ENCODE measurements at places on chromosomes 7 and 10.

- no peak for DNase-seq
These were observed 140.7 kb downstream of the ICA1 start for GRCh38 chr7:8121243-8121642.

DNA sequence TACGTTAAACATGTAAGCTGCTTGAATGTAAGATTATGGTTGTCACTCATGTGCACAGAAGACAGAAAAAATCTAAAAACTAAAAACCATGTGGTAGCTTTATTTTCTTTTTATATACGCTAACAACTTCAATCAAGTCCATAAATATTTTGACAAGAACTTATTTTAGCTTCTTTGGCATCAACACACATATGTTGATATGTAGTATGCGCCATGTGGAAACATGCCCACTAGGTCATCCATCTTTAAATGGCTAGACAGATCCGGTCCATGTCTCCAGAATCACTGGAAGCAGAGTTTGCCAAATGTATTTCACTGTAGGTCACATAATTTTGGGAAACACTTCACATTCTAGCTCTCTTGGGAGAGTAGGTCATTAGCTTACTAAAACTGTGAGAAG, 261.5 kb upstream of the IMMP2L start:
- DNase-seq: no peak

DNA sequence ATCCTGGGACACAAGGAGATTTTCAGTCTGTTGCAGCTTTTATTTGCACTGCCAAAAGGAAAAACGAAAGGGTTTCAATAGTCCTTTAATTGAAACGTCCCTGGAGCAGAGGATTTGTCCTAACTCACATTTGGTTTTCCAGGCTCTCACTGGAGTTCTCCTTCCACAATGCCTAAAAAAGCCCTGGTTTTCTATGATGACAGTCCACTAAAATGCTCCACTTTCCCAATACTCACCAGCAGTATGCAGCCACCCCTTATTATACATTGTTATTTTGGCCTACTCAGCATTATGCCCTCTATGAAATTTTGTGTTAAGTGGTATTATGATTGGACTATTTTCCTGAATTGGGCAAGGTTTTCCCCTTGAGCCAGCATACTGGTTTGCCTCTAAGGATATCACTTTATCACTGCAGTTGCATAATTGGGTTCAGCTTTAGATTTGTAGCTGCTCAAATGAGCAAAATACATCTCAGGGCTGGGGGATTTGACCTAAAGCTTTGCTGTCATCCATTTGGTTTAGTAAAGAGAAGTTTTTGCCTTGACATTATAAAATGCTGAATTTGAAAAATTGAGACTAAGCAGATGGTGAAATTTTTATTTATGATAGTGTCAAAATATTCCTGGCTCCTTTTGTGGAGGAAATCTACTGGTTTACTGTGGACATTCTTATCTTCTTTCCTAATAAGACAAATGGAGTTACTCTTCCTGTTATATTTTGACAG, 239.2 kb downstream of the RNLS start:
- no peak for DNase-seq

DNA sequence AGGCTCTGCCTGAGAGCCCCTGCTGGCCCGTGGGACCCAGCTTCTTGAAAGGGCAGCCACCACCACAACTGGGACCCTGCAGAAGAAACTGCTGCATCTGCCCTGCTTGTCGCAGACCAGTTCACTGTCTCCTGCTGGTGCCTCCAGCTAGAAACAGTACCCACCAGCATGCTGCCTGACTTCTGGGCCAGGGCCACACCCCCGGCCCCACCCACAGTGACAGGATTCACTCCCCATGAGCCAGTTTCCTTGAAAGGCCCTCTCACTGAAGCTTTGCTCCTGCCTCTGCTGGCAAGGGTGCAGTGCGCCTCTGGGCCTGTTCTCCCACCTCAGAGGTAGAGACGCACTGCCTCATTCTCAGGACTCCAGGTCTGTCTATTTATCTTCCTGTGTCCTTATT, 32.4 kb downstream of the ANXA11 start:
- no peak for DNase-seq

GRCh38 chr7:25073451-25073850, 51.6 kb downstream of the CYCS start:
- no peak for DNase-seq

DNA sequence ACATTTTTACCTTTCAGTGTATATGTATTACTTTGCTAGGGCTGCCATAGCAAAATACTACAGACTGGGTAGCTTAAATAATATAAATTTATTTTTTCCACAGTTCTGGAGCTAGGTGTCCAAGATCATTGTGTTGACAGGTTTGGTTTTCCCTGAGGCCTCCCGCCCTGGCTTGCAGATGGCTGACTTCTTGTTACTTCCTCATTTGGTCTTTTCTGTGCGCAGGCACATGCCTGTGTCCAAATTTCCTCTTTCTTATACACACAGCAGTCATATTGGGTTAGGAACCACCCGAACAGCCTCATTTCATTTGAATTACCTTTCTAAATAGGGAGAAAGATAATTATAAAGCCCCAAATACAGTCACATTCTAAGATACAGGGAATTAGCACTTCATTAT, 521.6 kb upstream of the SORCS1 start:
- no peak for DNase-seq

DNA sequence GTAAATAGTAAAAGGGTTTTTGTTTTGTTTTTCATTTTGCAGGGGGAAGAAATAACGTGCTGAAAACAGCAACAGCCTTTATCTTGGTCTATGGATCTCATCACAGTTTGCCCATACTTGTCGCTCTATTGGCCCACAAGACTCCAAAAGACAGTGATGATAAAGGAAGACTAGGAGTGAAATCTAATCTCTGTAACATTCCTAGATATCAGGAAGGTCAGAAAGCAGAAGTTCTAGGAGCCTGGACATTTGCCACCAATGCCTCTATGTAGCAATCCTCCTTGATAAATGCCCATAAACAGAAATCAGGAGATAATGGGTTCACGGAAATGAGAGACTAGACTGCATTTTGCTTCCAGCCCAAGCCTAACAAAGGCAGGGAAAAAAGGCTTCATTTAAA, 8.9 kb downstream of the CUBN start:
- no peak for DNase-seq

- DNase-seq: no peak
These were observed 232.9 kb upstream of the NPY start for GRCh38 chr7:24050991-24051560.

Data from stimulated activated CD8-positive, alpha-beta memory T cell treated with anti-CD3 and anti-CD28 coated beads, Interleukin-15, amount 100 ng/mL, for 4 hours (primary cell).